Endothelial cell (in vitro differentiated cells): ENCODE measurements at places on chromosomes 3 and 15. TPM values are rescaled to one million over a fixed set of nuclear protein-coding genes. Genes with fewer than 3 reads are reported as not detected.

Gene MON1A
- 6.1 TPM for total RNA-seq

Gene ANKRD34C
- not detected for total RNA-seq

Gene PATL2
- total RNA-seq, result 0.69 TPM

Gene SYNPR
- not detected for total RNA-seq

Gene XCR1
- not detected for total RNA-seq

DNA sequence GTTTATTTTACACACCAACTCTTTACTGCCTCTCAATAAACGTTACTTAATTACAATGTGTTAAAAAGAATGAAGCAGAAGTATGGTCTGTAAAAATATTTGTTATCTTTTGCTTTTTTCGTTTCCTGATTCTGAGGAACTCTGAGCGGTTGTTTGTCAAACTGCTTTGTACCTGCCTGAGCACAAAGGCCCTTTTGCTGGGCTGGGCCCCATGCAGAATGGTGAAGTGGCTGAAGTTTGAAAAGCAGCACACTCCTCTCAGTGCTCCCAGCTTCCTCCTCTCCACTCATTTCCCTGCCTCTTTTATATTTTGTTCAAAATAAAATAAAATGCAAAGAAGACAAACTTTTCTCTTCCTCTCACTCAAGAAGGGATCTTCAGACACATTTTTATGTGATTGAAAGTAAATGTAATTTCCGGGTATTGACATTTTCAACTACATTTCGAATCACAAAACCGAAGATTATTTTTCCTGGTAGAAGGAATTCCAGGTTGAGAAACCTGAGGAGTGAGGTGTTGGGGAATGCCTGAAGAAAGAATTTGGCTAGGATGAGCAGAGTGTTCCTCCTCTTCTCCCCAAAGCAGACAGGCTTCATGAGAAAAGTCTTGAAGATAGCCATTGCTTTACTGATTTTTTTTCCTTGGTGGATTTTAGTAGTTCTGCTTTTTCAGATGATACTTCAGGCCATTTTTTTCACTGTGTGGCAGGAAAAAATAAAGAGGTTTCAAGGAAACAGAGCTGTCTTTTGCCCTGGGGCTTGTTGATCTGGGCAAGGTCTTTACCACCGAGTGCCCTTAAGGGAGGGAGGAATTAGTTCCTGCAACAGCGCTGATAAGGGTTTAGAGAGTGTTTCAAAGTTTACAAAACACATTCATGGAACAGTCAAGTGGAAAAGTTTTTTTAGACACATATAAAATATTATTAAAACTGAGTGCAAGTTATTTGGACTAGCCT, 229.8 kb downstream of the NFKBIZ start:
- H3K27ac ChIP-seq, result peak overlapping the region; percentile 81
- no peak for DNase-seq
- H3K36me3 ChIP-seq, result no peaks in the 10 kb centered on the region
- peaks cover 40% of the 10 kb centered on the region for H3K4me1 ChIP-seq
- H3K27me3 ChIP-seq, result peaks cover 1% of the 10 kb centered on the region

DNA sequence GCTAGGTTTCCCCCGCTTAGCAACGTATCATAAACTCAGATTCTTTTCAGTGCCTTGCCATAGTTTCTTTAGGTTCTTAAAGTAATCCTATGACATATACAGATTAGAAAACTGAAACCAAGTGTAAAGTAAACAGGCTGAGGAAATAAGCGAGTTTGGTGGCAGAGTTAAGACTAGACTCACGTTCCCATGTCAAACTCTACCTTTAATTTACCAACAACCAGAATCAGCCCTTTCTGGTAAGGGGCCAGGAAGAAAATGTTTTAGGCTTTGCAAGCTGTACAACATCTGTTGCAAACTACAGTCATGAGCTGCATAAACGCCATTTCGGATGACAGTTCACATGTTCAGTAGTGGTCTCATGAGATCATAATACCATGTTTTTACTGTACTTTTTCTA, 128.0 kb upstream of the PRICKLE2 start:
- no peak overlapping the region for H3K27ac ChIP-seq
- no peaks in the 10 kb centered on the region for H3K36me3 ChIP-seq
- DNase-seq, result no peak
- peaks cover 60% of the 10 kb centered on the region for H3K4me1 ChIP-seq
- H3K27me3 ChIP-seq, result peaks cover 2% of the 10 kb centered on the region

- no peak overlapping the region for H3K27ac ChIP-seq
- H3K36me3 ChIP-seq, result no peaks in the 10 kb centered on the region
- no peak for DNase-seq
- peaks cover 3% of the 10 kb centered on the region for H3K27me3 ChIP-seq
Observed at GRCh38 chr15:63891768-63892133, 58.0 kb upstream of the HERC1 start.

DNA sequence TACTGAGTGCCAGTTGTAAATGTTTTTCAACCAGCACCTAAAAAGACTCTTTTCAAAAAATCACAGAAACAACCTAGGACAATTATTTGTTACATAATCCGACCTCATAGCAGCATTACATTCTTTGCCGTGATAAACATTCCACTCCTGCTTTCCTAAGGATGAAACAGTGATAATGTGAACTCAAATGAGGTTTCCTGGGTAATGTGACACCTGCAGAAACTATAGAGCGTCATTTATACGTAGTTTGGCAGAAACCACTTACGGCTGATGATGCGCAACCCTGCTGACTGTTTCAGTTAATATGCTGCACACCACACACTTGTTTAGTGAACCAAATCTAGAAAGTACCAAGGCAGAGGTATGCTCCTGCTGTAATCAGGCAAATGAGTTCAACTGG, 55.8 kb downstream of the SEMA6D start:
- no peak overlapping the region for H3K27ac ChIP-seq
- no peaks in the 10 kb centered on the region for H3K27me3 ChIP-seq
- DNase-seq, result no peak
- H3K4me1 ChIP-seq, result no peaks in the 10 kb centered on the region
- H3K36me3 ChIP-seq, result peaks cover 13% of the 10 kb centered on the region
- H3K4me3 ChIP-seq, result no peak overlapping the region

GRCh38 chr3:108202080-108202479, 20.1 kb downstream of the IFT57 start:
- H3K4me3 ChIP-seq, result no peak overlapping the region
- DNase-seq, result no peak
- no peaks in the 10 kb centered on the region for H3K36me3 ChIP-seq
- H3K27ac ChIP-seq, result no peak overlapping the region
- H3K4me1 ChIP-seq, result no peaks in the 10 kb centered on the region

DNA sequence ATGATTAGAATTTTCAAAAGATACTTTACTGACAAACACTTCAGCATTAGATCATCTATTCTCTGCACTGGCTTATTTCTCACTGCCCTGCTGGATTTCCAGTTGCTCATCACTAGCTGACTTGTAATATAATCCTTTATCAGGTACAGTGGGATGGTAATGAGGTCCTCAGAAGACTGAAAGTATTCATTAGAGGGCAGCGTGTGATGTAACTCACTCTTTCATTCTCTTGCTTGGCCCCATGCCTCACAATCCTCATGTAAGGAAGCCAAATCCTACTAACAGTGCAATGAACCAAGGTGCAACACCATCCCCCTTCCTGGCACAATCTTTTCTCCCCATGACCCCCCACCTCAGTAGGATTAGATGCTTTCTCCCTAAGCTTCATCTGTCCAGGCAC, 289.9 kb downstream of the CTNNB1 start:
- H3K4me1 ChIP-seq, result peaks cover 2% of the 10 kb centered on the region
- H3K4me3 ChIP-seq, result no peak overlapping the region
- DNase-seq, result no peak
- H3K36me3 ChIP-seq, result no peaks in the 10 kb centered on the region
